ENCODE measurements at places on chromosomes 12 and 14.

GRCh38 chr14:70897464-70897863 is 9.8 kb upstream of the PCNX1 start:
- no peak for DNase-seq

- no peak for DNase-seq
These were observed 7.8 kb downstream of the CRACR2A start for GRCh38 chr12:3745152-3745551.

GRCh38 chr14:59306775-59307174 is 118.3 kb downstream of the DAAM1 start:
- no peak for DNase-seq

DNA sequence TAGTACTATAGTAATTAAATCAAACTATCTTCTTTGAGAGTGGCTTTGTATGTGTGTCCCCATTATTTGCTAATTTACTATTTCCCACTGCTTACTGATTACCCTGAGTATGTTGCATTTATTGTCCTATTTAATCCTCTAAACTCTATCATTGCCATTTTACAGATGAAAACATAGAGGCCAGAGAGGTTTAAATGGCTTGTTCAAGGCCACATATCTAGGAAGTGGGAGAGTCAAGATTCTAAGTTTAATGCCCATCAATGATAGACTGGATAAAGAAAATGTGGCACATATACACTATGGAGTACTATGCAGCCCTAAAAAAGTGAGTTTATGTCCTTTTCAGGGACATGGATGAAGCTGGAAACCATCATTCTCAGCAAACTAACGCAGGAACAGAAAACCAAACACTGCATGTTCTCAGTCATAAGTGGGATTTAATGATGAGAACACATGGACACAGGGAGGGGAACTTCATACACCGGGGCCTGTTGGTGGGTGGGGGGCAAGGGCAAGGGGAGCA is 419.7 kb downstream of the ZFP36L1 start:
- DNase-seq = no peak

- DNase-seq = no peak
These were observed 143.1 kb downstream of the TPH2 start for GRCh38 chr12:72081777-72082176.

- DNase-seq = no peak
These were observed 418.5 kb downstream of the TMEM121 start for GRCh38 chr14:105944632-105945610.

DNA sequence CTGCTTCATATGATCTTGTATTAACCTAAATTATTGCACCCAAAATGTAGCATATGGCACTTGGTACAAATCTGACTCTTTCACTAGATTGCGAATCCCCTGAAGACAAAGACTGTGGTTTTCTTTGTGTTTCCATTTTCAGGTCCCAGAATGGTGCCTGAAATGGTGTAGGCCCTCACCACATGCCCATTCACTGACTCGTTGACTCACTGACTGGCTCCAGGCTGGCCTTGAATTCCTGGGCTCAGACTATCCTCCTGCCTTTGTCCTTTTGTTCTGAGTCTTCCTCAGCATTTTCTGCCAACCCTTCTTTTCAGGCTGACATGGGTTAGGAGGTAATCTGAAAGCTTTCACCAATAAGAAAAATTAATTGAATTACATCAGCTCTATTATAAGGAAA is 368.7 kb upstream of the GARIN6 start:
- DNase-seq = no peak

DNA sequence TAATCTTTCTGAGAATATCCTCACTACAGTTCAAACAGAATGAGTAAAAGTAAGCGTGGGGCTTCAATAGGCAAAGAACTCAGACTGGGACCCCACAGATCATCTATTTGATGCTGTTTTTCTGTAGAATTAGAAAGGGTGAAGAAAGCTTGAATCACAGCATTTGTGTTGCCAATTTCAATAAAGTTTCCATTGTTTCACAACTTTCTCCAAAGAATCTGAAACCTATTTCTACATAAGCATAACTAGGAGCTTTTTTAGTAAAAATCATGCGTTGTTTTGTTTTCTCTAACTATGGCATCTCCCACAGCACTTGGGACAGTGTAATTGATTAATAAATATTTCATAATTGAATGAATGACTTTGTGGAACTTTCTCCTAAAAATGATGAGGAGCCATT is 16.7 kb upstream of the NEDD1 start:
- no peak for DNase-seq

- no peak for DNase-seq
These were observed 1.1 kb upstream of the ABCC9 start for GRCh38 chr12:21942377-21942703.

- peak; percentile 49 for DNase-seq
These were observed 82.7 kb downstream of the GAS2L3 start for GRCh38 chr12:100656141-100656540.

DNA sequence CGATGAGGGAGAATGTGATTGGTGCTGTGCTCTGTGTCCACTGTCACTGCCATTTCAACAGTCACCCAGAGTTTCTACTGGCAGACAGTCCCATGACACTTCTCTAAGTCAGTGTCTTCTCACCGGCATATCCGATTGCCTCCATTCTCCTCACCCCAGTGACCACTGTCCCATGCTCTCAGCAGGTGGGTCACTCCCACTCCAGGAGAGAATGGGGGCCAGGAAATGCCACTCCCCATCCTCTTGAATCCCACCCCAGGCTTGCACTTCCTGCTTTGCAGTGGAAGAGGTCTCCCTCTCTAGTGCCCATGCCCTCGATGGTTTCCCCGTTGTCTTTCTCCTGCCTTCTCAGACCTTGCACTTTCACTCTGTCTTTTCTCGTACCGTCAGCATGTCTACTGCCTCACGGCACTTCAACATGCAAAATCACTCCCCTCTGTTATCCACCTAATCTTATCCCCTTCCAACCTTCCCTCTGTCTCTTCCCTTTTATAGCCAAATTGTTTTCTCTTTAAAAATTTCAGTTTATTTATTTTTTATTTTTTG is 2.2 kb upstream of the EP400 start:
- no peak for DNase-seq

DNA sequence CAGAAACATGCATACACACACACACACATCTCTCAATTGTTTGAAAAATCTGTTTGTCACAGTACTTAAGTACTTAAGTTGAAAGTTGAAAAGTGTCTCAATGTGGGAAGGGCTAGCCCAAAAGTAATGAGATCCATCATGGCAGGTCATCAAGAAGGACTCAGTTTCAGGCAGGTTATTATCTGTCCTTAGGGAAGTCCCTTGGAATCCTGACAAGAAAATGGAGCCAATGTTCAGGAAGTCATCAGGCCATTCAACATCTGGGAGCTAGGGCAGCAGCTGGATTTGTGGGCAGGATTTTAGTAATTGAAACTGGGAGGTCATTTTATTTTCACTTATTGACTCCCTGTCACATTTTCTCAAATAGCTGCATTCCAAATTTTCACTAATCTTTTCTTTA is 56.0 kb downstream of the MSRB3 start:
- no peak for DNase-seq

GRCh38 chr12:19694627-19695026 is 255.3 kb downstream of the AEBP2 start:
- no peak for DNase-seq

DNA sequence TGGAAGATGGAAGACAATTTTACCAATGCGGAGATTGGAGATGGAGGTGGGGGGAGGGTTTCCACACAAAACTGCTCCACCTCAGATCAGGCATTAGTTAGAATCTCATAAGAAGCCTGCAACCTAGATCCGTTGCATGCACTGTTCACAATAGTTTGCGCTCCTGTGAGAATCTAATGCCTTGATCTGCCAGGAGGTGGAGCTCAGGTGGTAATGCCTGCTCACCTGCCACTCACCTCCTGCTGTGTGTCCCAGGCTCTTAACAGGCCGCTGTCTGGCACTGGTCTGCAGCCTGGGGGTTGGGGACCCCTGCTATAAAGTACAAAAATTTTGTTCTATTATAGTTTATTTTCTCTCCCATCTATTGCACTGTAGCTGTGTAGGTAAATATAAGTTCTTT is 84.9 kb upstream of the FOXG1 start:
- DNase-seq = no peak

- no peak for DNase-seq
These were observed 20.1 kb downstream of the PACS2 start for GRCh38 chr14:105334383-105335230.

DNA sequence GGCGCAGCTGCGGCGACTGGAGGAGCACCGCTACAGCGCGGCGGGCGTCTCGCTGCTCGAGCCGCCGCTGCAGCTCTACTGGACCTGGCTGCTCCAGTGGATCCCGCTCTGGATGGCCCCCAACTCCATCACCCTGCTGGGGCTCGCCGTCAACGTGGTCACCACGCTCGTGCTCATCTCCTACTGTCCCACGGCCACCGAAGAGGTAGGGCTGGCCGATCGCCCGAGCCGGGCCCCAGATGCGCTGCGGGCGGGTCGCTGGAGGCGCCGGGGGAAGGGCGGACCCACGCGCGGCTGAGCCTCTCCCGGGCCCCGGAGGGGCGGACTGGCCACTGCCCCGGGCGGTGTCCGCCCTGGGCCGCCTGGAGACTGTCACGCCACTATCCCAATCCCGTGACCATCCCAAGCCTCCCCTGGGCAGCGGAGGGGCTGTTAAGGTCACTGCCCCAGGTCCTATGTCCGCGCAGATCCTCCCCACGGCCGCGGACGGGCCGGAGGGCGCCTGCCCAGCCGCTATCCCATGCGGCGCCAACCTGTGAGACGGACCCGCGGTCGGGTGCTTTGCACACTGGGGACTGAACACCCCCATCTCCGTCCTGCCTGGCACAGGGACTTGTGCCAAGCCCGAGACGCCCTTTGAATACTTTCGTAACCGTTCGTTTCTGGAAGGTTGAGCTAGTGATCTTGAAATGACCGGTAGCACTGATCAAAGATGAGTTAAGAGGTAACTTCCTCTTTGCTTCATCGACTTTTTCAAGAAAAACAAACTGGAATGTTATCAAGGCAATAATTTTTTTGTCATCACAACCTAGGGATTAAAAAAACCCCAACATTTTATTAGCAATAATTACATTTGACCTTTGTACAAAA is 725 bp downstream of the CHPT1 start:
- peak; percentile 82 for DNase-seq

GRCh38 chr12:75631831-75632230 is 120.4 kb upstream of the KRR1 start:
- no peak for DNase-seq
